ENCODE measurements at places on chromosomes 3 and 15. TPM values are rescaled to one million over a fixed set of nuclear protein-coding genes. Genes with fewer than 3 reads are reported as not detected.
A peak's percentile ranks its signal among the peaks of the same experiment; 100 is the strongest.

- peak; percentile 69 for DNase-seq
Observed at GRCh38 chr15:59170295-59171066, 36.2 kb upstream of the LDHAL6B start.

GRCh38 chr3:150765949-150766720 is 3.2 kb upstream of the SIAH2 start:
- no peak for DNase-seq

- DNase-seq: no peak
Observed at GRCh38 chr3:58720526-58720925, 54.0 kb upstream of the FAM3D start.

GRCh38 chr3:183697123-183697609 is 431 bp upstream of the YEATS2 start:
- DNase-seq: no peak

DNA sequence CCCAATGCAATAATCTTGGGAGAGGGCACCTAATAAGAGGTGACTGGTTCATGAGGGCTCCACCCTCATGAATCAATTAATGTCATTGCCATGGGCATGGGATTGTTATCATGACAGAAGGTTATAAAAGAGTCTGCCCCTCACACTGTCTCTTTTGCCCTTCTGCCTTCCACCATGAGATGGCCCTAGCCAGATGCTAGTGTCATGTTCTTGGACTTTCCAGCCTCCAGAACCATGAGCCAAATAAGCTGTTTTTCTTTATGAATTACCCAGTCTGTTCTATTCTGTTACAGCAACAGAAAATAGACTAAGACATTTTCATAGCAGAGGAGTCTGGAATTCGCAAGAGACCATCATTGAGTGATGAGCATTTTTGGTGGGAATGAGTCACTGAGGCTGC is 16.0 kb upstream of the RAD18 start:
- no peak for DNase-seq

DNA sequence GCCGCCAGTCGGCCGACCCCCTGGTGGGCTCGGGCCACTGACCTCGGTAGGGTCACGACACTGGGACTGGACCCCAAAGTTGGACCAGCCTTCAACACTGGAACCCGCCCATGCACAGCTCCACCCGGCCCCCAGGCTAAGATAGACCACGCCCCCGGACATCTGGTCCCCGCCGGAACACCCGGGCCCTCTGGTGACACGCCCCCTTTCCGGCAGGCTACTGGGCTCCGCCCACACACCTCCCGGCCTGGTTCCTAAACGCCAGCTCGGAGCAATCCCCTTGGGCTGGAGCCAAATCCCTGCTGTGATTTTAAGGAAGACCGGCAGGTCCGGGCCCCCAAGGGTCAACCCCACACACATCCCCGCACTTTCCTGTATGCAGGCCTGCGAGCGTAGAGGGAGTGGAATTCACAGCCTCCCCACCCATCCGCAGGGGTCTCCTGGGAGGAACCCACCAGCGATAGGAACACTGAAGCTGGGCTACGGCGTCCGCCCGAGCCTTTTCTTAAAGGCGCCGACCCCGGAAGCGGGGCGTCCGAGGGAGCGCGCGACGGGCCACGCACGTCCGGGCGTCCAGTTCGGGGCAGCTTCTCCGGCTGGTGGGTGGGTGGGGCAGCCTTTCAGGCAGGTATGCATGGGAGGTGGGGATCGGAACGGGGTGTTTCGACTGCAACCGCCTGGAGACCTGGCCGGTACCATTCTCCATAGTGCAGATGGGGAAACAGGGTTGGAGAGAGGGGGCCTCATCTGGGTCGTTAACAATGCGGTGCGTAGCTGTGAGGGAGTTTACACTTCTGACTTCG is at the start of gene HEMK1:
Gene HEMK1 (plus strand): TSS at position 576 of the 803 bp plus-strand sequence. CDS start 1,583 bp downstream, outside the sequence.
- DNase-seq: peak; percentile 88

DNA sequence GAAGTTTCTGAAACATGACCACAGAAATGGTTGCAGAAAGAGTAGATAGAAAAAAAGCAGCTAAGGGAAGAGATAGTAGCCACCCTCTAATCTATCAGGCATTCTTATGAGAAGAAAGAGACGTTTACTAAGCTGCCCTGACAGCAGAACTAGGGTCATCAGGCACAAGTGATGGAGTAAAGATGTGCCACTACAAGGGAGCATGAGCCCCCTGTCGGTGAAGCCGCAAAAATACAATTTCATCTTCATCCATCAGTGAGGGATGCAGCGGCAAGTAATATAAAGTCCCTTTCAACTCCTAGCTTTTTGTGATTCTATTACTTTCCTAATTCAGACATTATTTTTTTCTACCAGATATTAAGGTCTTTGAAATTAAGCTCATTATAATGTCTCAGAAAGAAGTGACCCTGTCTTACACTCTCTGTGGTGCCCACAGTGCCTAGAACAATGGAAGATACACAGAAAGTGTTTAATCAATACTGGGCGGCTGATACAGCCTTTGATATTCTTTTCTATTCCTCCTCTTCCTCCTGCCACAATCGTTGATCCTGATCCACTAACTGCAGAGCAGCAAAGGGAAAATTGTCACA is 651.6 kb downstream of the NTRK3 start:
- DNase-seq: no peak

GRCh38 chr15:64792282-64792681 is 16.9 kb upstream of the RBPMS2 start:
- DNase-seq: no peak

GRCh38 chr3:10387881-10388609 is 67.1 kb upstream of the SEC13 start:
- DNase-seq: no peak

- DNase-seq: no peak
Observed at GRCh38 chr3:58464866-58465265, 27.0 kb upstream of the KCTD6 start.

DNA sequence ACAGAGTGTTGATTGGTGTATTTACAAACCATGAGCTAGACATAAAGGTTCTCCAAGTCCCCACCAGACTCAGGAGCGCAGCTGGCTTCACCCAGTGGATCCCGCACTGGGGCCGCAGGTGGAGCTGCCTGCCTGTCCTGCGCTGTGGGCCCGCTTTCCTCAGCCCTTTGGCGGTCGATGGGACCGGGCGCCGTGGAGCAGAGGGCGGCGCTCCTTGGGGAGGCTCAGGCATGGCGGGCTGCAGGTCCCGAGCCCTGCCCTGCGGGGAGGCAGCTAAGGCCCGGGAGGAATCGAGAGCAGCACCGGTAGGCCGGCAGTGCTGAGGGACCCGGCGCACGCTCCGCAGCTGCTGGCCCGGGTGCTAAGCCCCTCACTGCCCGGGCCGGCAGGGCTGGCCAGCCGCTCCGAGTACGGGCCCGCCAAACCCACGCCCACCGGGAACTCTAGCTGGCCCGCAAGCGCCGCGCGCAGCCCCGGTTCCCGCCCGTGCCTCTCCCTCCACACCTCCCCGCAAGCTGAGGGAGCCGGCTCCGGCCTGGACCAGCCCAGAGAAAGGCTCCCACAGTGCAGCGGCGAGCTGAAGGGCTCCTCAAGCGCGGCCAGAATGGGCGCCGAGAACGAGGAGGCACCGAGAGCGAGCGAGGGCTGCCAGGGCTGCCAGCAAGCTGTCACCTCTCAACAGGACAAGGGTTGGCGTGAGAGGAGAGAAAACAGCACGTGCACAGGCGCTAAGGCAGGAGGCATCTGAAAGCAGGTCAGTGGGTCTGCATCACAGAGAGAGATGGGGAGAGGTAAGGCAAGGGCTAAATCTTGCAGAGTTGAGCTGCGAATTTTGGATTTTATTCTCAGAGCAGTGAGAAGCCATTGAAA is 5.9 kb upstream of the EPB42 start:
- DNase-seq: no peak

- no peak for DNase-seq
Observed at GRCh38 chr3:196774191-196774820, 34.6 kb downstream of the PAK2 start.

DNA sequence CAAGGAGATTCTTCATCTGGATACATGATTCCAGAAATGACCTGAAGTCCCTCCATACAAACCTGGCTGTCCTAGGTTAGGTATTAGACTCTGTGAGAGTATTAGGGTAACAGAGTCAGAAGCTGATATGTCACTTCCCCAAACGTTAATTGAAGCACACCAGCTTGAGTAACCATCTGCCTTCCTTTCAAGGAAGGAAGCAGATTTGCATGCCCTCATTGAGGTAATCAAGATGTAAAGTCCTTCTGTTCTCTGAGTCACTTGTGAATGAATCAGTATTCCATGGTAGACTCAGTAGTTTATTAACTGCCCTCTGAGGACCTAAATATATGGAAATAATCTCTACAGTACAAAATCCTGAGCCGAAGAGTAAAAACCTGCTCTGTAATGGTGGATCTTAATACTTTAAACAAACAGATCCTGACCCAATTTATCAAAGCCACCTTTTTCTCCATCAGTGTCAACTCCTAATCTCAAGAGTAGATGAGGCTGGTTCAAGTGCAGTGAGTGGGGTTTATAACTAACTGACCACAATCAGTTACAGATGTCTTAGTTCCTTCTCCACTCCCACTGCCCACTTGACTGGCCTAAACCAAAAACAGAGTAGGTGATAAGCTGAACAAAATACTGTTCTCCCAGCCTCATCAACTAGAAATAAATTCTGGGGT is 246.2 kb upstream of the CHRM5 start:
- peak; percentile 67 for DNase-seq

DNA sequence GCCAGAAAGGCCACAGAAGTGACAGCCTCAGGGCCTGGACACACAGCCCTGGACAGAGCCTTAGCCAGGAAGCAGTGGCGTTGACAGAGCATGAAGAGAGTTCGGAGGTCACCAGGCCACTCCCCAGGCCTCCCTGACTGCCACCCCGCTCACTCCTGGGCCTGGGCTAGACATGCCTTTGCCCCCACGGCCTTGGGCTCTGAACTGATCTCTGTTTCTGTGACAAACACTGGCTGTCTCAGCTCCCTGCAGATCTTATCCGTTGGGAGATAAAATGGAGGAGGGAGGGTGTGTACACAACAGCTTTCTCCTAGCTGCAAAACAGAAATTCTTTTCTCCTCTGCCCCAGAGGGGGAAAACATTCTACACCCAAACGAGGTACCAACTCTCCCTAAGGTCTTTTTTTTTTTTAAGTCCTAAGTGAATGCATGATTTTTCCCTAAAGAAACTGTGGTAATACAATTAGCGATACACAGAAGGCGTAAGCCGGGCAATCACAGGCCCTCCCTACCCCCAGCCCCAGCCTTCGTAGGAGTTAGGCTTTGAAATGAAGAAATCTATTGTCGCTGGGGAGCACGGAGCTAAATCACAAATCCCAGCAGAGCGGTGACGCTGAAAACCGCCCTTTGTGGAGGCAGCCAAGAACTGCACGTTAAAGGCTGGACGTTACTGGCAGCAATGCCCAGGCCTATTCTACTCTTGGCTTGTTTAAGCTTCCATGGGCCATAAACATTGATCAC is 45.0 kb downstream of the SRGAP3 start:
- no peak for DNase-seq

Gene BFSP2
- not detected for total RNA-seq

Gene GNAT1
- not detected for total RNA-seq

Gene PLS1
- 36.6 TPM for total RNA-seq

Gene NTRK3
- not detected for total RNA-seq

Gene SLC22A14
- not detected for total RNA-seq

Gene NEIL1
- not detected for total RNA-seq

Gene FANCD2OS
- total RNA-seq: not detected

Data from Caki2 (cell line).